G401 (cell line): ENCODE measurements at places on chromosomes 3 and 15. TPM values are rescaled to one million over a fixed set of nuclear protein-coding genes. Genes with fewer than 3 reads are reported as not detected.

The KLHL40 gene
- not detected in 2 replicates for total RNA-seq

The UROC1 gene
- not detected in 2 replicates for total RNA-seq

The PLS1 gene
- total RNA-seq, result 5.2 and 12.1 TPM in 2 replicates

The NDUFAF3 gene
- total RNA-seq, result 90.8 and 109 TPM in 2 replicates

The GREM1 gene
- total RNA-seq, result 0.75 and 1.0 TPM in 2 replicates

The RAF1 gene
- total RNA-seq, result 84.3 and 84.4 TPM in 2 replicates

The TTLL13 gene
- not detected in 2 replicates for total RNA-seq

The TRIM42 gene
- total RNA-seq, result not detected in 2 replicates

The ARGFX gene
- total RNA-seq, result not detected in 2 replicates

The MBD4 gene
- 14.0 and 18.9 TPM in 2 replicates for total RNA-seq
